ENCODE measurements at places on chromosomes 6 and 20. TPM values are rescaled to one million over a fixed set of nuclear protein-coding genes. Genes with fewer than 3 reads are reported as not detected.

Gene ARMH2
- not detected for total RNA-seq

Gene TEAD3
- 13.0 TPM for total RNA-seq

Gene ARFGEF3
- total RNA-seq = 0.32 TPM

Gene ADTRP
- total RNA-seq = not detected

Gene EFHC1
- 9.9 TPM for total RNA-seq

Gene TAF11
- total RNA-seq = 28.3 TPM

Gene CTAGE9
- total RNA-seq = not detected

Gene PRDM1
- under 0.01 TPM for total RNA-seq

Gene PTPRA
- 46.0 TPM for total RNA-seq

Gene TAAR9
- not detected for total RNA-seq

Gene MUCL3
- not detected for total RNA-seq

Gene SLC12A5
- total RNA-seq = 2.5 TPM

Gene ALDH8A1
- total RNA-seq = not detected

Gene SLC25A27
- 2.3 TPM for total RNA-seq

Gene SLC2A10
- total RNA-seq = 43.7 TPM

Gene OSER1
- 32.9 TPM for total RNA-seq

Gene MRPS10
- total RNA-seq = 31.6 TPM

Gene LPA
- not detected for total RNA-seq

Gene KCNB1
- 0.18 TPM for total RNA-seq

Gene BLTP3A
- 2.9 TPM for total RNA-seq

Gene NKAPL
- 0.36 TPM for total RNA-seq

Gene CST4
- total RNA-seq = not detected

Gene KIF25
- not detected for total RNA-seq

Gene XKR7
- total RNA-seq = not detected

Gene TAAR8
- not detected for total RNA-seq

Gene SLC17A9
- 6.3 TPM for total RNA-seq

Gene IGF2R
- 137 TPM for total RNA-seq

Gene ELOVL2
- 7.0 TPM for total RNA-seq

Gene MAN1A1
- total RNA-seq = 32.7 TPM

Gene FAM209B
- total RNA-seq = not detected

Gene CLPSL1
- not detected for total RNA-seq

Gene SLC22A16
- total RNA-seq = 1.9 TPM

Gene NECAB3
- total RNA-seq = 23.3 TPM

Gene TTK
- total RNA-seq = 11.2 TPM

Gene SLC2A4RG
- total RNA-seq = 58.5 TPM

Gene CCM2L
- 0.65 TPM for total RNA-seq

Gene ABT1
- 11.7 TPM for total RNA-seq

Gene C2
- 2.2 TPM for total RNA-seq

Gene TSHZ2
- total RNA-seq = 1.9 TPM

Gene TSPO2
- total RNA-seq = not detected

Gene RIMS1
- total RNA-seq = not detected

Gene SLC17A2
- not detected for total RNA-seq

Gene RAB44
- total RNA-seq = 0.32 TPM

Gene PSORS1C1
- 1.1 TPM for total RNA-seq

Gene POPDC3
- not detected for total RNA-seq

Gene MRS2
- 22.8 TPM for total RNA-seq

Gene LTA
- not detected for total RNA-seq

Measured in cardiac atrium fibroblast (primary cell).